ENCODE measurements at places on chromosomes 7 and 10. TPM values are rescaled to one million over a fixed set of nuclear protein-coding genes. Genes with fewer than 3 reads are reported as not detected.

ZNF736 gene
- 10.2 TPM for total RNA-seq

OR2A12 gene
- not detected for total RNA-seq

MEST gene
- total RNA-seq, result 38.8 TPM

RNF148 gene
- 0.83 TPM for total RNA-seq

INTS1 gene
- 22.9 TPM for total RNA-seq

LRRC61 gene
- total RNA-seq, result 0.33 TPM

RSPH10B gene
- total RNA-seq, result 0.66 TPM

ODAD2 gene
- 1.5 TPM for total RNA-seq

PLXDC2 gene
- 12.3 TPM for total RNA-seq

PHYH gene
- total RNA-seq, result 31.5 TPM

GHRHR gene
- total RNA-seq, result not detected

LRRD1 gene
- 0.17 TPM for total RNA-seq

ZNF862 gene
- total RNA-seq, result 8.0 TPM

SEMA3E gene
- total RNA-seq, result 2.0 TPM

ZPBP gene
- total RNA-seq, result not detected

CYP26C1 gene
- total RNA-seq, result under 0.01 TPM

NUTM2E gene
- total RNA-seq, result under 0.01 TPM

OR2F2 gene
- not detected for total RNA-seq

MEIG1 gene
- 0.26 TPM for total RNA-seq

OR2A5 gene
- total RNA-seq, result not detected

LRRC4 gene
- 0.33 TPM for total RNA-seq

NODAL gene
- total RNA-seq, result not detected

ABCA13 gene
- total RNA-seq, result 0.26 TPM

NEURL1 gene
- total RNA-seq, result not detected

All from fibroblast of lung (primary cell).